ENCODE measurements at places on chromosomes 16 and 17. TPM values are rescaled to one million over a fixed set of nuclear protein-coding genes. Genes with fewer than 3 reads are reported as not detected.

The CFAP119 gene
- total RNA-seq, result 5.5 TPM

The SLC5A2 gene
- total RNA-seq, result not detected

The KRT222 gene
- total RNA-seq, result 8.2 TPM

The CCDC78 gene
- 2.1 TPM for total RNA-seq

The CORO7 gene
- total RNA-seq, result 51.5 TPM

The ITGAX gene
- total RNA-seq, result 41.1 TPM

The PRKCB gene
- 12.7 TPM for total RNA-seq

The KRT40 gene
- not detected for total RNA-seq

The KRTAP4-7 gene
- total RNA-seq, result not detected

The PRDM7 gene
- not detected for total RNA-seq

Measured in sciatic nerve (tissue), 2 donors.